ENCODE measurements at places on chromosomes 11 and 22. TPM values are rescaled to one million over a fixed set of nuclear protein-coding genes. Genes with fewer than 3 reads are reported as not detected.
A peak's percentile ranks its signal among the peaks of the same experiment; 100 is the strongest.

The IGSF9B gene
- total RNA-seq: 9.1 TPM

The TTC38 gene
- total RNA-seq: 63.7 TPM

DNA sequence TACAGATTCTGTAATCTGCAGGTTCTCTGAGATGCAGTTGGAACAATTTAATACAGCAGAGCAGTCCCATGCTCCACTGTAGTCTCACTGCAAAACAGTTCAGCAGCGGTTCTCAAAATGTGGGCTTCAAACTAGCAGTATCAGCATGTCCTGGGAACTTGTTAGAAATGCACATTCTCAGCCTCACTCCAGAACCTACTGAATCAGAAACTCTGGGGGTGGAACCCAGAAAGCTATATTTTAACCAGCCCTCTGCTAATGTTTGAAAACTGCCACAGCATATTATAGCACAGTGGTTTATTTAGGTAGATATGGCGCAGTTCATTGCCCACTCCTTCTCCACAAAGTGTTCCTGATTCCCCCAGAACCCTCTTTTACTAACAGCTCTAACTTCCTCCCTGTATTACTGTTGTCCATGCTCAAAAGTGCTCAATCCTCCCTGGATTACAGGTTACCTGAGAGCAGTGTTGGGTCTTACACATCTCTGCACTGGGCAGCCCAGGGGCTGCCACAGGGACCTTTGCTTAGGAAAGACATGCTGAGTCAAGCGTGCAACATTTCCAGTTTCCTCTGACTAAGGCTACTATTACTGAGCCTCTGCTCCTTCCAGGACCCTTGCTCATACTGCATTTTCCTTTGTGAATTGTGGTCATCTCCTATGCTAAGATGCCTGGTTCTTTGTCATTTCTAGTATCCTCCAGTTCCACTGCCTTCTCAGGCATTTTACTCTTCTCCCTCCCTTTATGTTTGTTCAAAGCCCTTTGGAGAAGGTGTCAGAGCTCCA is 7.7 kb upstream of the DGAT2 start:
- H3K4me1 ChIP-seq: peaks cover 2% of the 10 kb centered on the region
- DNase-seq: no peak
- no peak overlapping the region for H3K4me3 ChIP-seq
- H3K27ac ChIP-seq: no peak overlapping the region
- no peaks in the 10 kb centered on the region for H3K36me3 ChIP-seq
- H3K27me3 ChIP-seq: no peaks in the 10 kb centered on the region

GRCh38 chr22:37282385-37282677 is at the start of gene CYTH4:
Gene CYTH4, plus strand, starts transcription at chr22:37282508. Its CDS starts 62 bp downstream, at chr22:37282570.
- peak; percentile 87 for DNase-seq
- no peaks in the 10 kb centered on the region for H3K27me3 ChIP-seq
- H3K4me1 ChIP-seq: peaks cover 83% of the 10 kb centered on the region
- H3K36me3 ChIP-seq: no peaks in the 10 kb centered on the region

The CASP12 gene
- total RNA-seq: not detected

- H3K4me1 ChIP-seq: peaks cover 40% of the 10 kb centered on the region
- peak overlapping the region; percentile 92 for H3K4me3 ChIP-seq
- peaks cover 42% of the 10 kb centered on the region for H3K36me3 ChIP-seq
- H3K27ac ChIP-seq: peak overlapping the region; percentile 92
Observed at GRCh38 chr11:10807493-10808234, 1.1 kb downstream of the EIF4G2 start.

The MN1 gene
- total RNA-seq: 2.5 TPM

DNA sequence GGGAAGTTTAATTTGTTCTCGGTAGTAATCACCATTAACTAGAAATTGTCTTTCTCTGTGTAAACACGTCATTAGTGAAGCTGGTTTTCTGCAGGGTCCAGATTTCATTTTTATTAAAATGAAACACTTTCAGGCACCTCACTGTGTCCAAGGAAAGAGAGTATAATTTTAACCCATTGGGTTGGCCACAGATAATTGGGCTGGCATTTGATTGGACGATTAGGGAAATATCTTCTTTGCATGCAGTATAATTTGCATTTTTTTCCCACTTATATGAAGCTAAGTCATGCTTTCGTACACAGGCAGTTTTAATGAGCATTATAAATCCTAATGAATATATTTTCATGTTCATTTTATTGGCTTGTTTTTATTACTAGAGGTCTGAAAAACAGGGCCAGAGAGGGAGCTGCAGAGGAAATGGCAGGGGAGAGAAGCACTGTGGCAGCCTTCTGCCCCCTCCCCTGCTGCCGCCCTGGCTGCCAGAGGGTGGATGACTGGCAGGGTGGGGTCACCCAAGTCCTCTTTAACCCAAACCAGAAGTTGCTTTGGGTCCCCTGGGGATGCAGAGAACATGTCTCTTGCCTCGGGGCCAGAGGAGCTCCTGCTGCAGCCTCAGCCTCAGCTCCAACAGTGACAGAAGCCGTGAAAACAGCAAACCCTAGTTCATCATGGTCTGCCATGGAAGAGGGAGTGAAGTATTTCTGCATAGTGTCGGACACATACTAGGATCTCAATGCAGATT is 93.9 kb downstream of the PKNOX2 start:
- H3K36me3 ChIP-seq: no peaks in the 10 kb centered on the region
- no peaks in the 10 kb centered on the region for H3K4me1 ChIP-seq
- no peak for DNase-seq
- no peak overlapping the region for H3K27ac ChIP-seq
- H3K27me3 ChIP-seq: peaks cover 16% of the 10 kb centered on the region

DNA sequence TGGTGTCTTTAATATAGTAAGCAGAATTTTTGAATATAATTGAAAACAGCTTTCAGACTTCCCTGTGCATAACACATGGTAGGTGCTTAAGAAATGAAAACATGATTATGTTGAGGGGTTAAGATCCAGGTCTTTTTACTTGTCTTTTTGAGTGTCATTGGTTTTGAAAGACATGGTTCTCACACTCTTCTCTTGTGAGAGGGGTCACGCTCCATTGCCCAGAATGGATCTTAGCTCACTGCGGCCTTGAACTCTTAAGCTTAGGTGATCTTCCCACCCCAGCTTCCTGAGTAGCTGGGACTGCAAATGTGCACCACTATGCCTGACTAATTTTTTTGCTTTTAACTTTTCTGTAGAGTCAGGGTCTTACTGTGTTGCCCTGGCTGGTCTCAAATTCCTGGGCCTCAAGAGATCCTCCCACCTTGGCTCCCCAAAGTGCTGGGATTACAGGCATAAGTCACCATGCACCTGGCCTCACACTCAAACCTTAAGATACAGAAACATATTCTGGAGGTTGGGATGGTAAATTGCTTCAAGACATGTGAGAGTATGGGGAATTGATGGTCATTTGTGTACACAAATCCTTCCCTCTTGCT is 1.4 kb downstream of the SPCS2 start:
- no peak for DNase-seq
- H3K4me3 ChIP-seq: peak overlapping the region; percentile 97
- H3K27me3 ChIP-seq: no peaks in the 10 kb centered on the region

- H3K36me3 ChIP-seq: peaks cover 5% of the 10 kb centered on the region
- no peak for DNase-seq
- no peak overlapping the region for H3K27ac ChIP-seq
- peaks cover 14% of the 10 kb centered on the region for H3K27me3 ChIP-seq
Observed at GRCh38 chr22:33162196-33162595, 104.0 kb upstream of the SYN3 start.

DNA sequence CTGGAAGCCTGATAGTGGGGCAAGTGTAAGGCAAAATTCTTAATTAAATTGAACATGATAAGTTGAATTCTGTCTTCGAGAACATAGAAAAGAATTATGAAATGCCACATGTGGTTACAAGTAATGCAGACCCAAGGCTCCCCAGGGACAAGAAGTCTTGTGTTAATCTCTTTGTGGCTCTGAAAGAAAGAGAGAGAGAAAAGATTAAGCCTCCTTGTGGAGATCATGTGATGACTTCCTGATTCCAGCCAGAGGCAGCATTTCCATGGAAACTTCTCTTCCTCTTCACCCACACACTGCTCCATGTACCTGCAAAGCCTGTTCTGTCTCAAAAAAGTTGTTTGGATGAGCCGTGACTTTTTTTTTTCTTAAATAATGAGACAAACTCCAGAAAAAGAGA is 1.9 kb upstream of the TYR start:
- no peak for DNase-seq
- H3K27ac ChIP-seq: no peak overlapping the region
- H3K36me3 ChIP-seq: peaks cover 6% of the 10 kb centered on the region

The GGTLC3 gene
- not detected for total RNA-seq

- no peaks in the 10 kb centered on the region for H3K36me3 ChIP-seq
- H3K27me3 ChIP-seq: no peaks in the 10 kb centered on the region
- no peak for DNase-seq
- peaks cover 8% of the 10 kb centered on the region for H3K4me1 ChIP-seq
- no peak overlapping the region for H3K27ac ChIP-seq
Observed at GRCh38 chr22:37742376-37743171, 45.7 kb downstream of the TRIOBP start.

- DNase-seq: no peak
- no peaks in the 10 kb centered on the region for H3K4me1 ChIP-seq
- no peaks in the 10 kb centered on the region for H3K36me3 ChIP-seq
- no peak overlapping the region for H3K27ac ChIP-seq
Observed at GRCh38 chr11:87440076-87440770, 402.5 kb downstream of the TMEM135 start.

- H3K27ac ChIP-seq: no peak overlapping the region
- peaks cover 46% of the 10 kb centered on the region for H3K27me3 ChIP-seq
- H3K4me1 ChIP-seq: no peaks in the 10 kb centered on the region
Observed at GRCh38 chr22:43370036-43370435, 26.9 kb upstream of the SCUBE1 start.

The DEPDC7 gene
- 1.1 TPM for total RNA-seq

The SLC25A45 gene
- 10.8 TPM for total RNA-seq

DNA sequence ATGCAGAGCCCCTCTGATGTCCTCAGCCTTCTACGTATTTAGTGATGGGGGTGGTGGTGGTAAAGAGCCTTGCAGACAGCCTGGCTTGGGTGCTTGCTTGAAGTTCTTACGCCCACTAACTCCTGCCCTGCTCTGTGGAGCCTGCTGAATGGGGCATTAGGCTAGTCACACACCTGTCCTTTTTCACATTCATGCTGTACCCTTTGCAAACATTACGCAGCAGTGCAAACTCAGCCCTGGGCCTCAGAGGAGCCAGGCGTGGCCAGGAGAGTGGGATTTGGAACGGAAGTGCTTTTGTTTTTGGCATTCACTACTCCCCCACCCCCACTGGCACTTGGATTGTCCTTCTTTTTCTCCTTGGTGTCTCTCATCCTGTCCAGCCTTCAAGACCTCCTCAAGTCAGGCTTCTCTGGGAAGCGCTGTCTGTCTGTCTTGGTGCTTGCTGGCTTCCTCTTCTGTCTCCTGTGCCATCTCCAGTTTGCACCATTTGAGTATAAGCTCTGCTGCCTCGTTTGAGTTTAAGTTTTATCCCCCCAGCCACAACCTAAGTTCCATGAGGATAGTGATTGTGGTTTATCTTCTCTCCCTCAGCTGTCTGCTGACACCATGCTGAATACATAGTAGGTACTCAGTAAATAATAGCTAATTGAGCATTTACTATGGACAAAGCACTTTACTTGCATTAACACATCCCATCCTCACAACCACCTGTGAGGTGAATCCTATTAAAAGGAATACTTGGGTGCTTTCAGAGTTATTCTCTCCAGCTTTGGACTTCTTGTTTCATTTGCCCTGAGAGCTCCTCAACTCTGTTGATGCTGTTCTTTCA is 26.7 kb downstream of the ZBTB16 start:
- H3K36me3 ChIP-seq: no peaks in the 10 kb centered on the region
- H3K27me3 ChIP-seq: no peaks in the 10 kb centered on the region
- peak overlapping the region; percentile 55 for H3K27ac ChIP-seq
- peaks cover 72% of the 10 kb centered on the region for H3K4me1 ChIP-seq
- no peak for DNase-seq
- peak overlapping the region; percentile 26 for H3K4me3 ChIP-seq

- no peak for DNase-seq
- peak overlapping the region; percentile 24 for H3K4me3 ChIP-seq
- no peaks in the 10 kb centered on the region for H3K36me3 ChIP-seq
- H3K27me3 ChIP-seq: peaks cover 7% of the 10 kb centered on the region
Observed at GRCh38 chr11:5280582-5281102, 10.9 kb upstream of the HBE1 start.

DNA sequence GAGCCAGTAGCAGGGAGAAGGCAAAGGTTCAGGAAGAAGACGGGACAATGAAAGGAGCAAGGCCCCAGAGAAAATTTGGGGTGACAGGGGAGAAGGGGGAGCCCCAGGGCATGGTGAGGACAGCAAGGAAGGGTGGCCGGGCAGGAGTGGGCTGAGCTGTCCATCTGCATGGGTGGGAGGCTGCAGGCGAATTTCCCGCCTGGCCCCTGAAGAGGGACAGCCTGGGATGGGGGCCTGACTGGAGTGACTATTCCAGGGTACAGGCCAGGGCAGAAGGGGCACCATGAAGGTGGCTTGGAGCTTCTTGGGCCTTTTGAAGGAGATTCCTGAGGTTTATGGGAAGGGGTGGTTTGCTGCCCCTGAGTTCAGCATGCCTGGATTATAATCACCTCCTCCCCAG is 56.2 kb downstream of the WNT11 start:
- peaks cover 27% of the 10 kb centered on the region for H3K4me1 ChIP-seq
- no peak for DNase-seq
- H3K36me3 ChIP-seq: no peaks in the 10 kb centered on the region
- no peak overlapping the region for H3K27ac ChIP-seq
- no peaks in the 10 kb centered on the region for H3K27me3 ChIP-seq

The PTPRCAP gene
- total RNA-seq: 266 TPM

DNA sequence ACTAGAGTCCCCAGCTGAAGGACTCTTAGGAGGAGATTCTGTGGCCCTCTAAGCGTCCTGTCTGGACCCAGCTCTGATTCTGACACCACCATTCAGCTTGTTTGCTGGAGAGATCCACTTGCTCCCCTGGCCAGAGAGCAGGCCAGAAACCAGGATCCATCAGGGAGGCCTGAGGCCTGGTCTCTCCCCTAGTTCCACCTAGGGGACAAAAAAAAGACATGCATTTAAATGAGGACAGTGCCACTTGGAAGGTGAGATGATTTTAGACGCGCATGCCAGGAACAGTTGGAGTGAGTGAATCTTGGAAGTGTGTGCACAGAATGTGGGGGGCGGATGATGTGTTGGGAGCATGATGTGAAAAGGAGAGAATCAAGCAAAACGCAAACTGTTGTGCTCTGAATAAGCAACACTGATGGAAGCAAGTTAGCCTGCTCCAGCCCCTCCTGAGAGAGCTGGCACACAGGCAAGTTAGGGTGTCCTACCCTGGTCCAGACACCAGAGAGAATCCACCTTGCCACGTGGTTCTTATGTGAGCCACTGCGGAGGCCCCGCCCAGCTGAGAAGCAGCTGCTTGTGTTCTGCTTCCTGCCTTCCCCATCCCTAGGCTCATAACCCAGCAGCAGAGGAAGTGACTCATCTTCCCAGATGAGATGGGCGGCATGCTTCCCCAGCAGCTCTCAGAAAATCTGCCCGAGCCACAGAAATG is 8.0 kb upstream of the SLCO2B1 start:
- H3K4me1 ChIP-seq: peaks cover 38% of the 10 kb centered on the region
- no peaks in the 10 kb centered on the region for H3K36me3 ChIP-seq
- peak overlapping the region; percentile 72 for H3K27ac ChIP-seq
- DNase-seq: peak; percentile 85
- peak overlapping the region; percentile 89 for H3K4me3 ChIP-seq
- peaks cover 12% of the 10 kb centered on the region for H3K27me3 ChIP-seq

All from natural killer cell treated with Interleukin-12 subunit alpha and Interleukin-12 subunit beta and Interleukin-15 and Interleukin-18, amount 100 ng/mL, for 72 hours (primary cell).